CD8-positive, alpha-beta memory T cell (primary cell): ENCODE measurements at places on chromosomes 11 and 22. TPM values are rescaled to one million over a fixed set of nuclear protein-coding genes. Genes with fewer than 3 reads are reported as not detected.

GRCh38 chr22:38706901-38707195 lies 1.1 kb downstream of the GTPBP1 start:
- DNase-seq, result no peak

DNA sequence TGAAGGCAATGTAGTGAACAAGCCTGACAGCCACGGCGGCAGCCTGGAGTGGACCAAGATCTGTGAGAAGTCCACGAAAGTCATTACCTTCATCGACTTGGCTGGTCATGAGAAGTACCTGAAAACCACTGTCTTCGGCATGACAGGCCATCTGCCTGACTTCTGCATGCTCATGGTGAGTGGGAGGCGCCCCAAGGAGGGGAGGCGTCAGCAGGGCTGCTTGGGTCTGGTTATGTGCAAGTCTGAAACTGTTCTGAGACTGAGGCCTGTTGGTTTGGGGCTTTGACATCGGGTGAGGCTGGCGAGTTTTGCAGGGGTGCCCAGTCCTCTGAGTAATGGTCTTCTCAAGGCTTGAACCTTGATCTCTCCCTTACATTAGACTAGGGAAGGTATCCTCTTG lies 11.1 kb downstream of the GTPBP1 start:
- DNase-seq, result no peak

CELF1 gene
- total RNA-seq, result 160 TPM

- DNase-seq, result no peak
Measured at GRCh38 chr11:8809241-8809938, 101.6 kb upstream of the AKIP1 start.

DNA sequence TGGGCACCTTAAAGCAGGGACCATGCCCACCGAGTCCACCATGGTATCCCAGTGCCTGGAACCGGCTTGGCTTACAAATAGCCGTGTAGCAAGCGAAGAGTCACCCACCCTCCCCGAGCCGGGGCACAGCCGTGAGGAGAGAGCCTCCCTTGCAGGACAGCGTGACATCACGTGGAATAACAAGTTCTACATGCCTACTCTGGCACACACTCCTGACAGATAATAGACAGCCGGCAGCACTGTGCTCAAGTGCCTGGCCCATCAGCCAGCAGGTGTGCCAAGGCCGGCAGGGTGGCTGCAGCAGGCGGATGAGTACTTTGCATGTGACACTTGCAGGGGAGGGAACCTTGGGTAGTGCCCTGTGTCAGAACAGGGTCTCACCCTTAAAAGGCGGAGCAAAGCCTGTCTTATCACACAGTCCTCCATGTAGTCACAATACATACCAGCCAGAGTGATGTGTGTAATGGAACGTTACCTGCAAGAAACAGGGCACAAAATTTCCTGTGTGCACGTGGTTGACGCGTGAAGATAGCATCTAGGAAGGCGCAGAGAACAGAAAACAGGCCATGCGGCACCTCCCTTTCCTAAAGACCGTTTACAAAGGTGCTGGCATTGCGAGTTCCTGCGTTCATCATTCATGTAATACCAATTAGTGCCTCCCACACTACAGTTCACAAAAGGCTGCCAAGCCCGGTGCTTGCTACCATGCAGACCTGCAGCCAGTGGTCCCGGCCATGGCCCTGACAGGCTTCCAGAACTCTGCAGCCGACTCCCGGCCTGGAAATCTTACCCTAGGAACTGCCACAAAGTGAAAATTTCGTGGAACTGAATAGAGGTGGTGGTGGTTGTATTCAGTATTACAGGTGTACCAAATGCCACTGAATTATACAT lies 16.4 kb downstream of the TOM1 start:
- DNase-seq, result no peak

DNA sequence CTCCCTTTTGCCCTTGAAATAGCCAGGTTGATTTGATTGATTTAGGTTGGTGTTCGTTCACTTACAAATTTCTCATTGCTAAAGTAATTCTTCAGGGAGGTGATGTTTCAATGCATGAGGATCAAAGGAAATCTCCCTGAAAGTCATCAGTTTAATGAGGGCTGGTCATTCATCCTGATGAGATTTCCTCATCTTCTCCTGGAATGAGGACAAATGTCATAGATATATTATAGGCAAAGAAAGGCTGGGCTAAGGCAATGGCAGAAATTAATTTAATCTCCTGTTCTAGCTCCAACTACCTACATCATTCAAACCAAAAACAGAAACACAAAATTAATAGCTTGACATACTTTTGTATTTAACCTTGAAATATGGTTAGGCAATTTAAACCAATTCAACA lies 1052.1 kb downstream of the LRRC4C start:
- DNase-seq, result no peak
